NCI-H1930 (cell line): ENCODE measurements at places on chromosomes 6 and 20.
A peak's percentile ranks its signal among the peaks of the same experiment; 100 is the strongest.

- DNase-seq, result peak; percentile 37
Measured at GRCh38 chr6:35737413-35738211, 780 bp downstream of the ARMC12 start.

- DNase-seq, result no peak
Measured at GRCh38 chr6:97850458-97851212, 567.6 kb upstream of the MMS22L start.

GRCh38 chr6:110170081-110170480, 9.4 kb downstream of the WASF1 start:
- DNase-seq, result no peak

DNA sequence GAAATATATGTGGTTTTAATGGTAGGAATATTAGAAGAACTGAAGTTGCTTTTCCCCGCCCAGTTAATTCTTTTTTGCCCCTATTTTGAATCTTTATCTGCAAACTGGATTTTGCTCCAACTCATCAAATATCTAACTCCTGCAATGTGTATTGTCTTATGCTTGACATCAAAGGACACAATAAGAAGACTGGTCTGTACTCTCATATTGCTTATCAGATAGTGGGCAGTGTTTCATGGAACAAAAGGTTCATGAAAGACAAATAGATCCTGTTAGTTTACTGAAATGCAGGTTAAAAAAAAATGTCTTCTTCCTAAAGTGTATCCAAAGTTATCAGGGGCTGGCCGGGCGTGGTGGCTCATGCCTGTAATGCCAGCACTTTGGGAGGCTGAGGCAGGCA, 27.7 kb upstream of the GTF3C6 start:
- no peak for DNase-seq

DNA sequence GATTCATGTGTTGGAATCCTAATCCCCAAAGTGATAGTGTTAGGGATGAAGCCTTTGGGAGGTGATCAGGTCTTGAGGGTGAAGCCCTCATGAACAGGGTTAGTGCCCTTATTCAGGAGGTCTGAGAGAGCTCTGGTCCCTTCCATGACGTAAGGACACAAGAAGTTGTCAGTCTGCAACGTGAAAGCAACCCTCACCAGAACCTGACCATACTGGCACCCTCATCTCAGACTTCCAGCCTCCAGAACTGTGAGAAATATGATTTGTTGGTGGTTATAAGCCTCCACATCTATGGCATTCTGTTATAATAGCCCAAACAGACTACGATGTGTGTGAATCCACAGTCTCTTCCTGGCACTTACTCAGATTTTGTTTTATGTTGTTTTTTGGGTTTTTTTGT, 90.7 kb downstream of the TRERF1 start:
- no peak for DNase-seq

- DNase-seq, result no peak
Measured at GRCh38 chr6:76862936-76863335, 600.4 kb downstream of the HTR1B start.

- DNase-seq, result no peak
Measured at GRCh38 chr20:45626540-45626939, 3.0 kb upstream of the WFDC10A start.

GRCh38 chr6:57822896-57823358, 505.5 kb downstream of the PRIM2 start:
- DNase-seq, result no peak

DNA sequence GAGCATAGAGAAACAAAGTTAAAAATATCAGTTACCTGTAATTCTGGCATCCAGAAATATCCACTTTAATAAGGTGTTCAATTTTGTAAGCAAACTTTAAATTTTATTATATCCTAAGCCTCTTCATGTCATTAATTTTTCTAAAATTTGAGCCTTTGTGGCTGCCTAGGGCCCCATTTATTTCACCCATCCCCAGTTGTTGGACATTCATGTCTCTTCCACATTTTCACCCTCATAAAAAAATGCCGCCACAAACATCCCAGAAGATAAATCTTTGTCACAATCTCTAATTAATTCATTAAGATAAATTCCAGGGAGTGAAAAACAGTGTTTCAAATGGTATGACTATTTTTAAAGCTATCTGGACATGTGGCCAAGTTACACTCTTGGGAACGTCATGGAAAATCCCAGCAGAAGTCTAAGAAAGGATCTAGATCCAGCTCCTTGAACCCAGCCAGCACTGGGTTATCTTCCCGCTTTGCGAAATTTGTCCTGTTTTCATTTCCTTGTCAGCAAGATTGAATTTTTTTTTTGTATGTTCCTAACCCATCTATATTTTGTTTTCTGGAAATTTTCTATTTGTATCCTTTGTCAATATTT, 97.2 kb downstream of the TMEM242 start:
- no peak for DNase-seq

DNA sequence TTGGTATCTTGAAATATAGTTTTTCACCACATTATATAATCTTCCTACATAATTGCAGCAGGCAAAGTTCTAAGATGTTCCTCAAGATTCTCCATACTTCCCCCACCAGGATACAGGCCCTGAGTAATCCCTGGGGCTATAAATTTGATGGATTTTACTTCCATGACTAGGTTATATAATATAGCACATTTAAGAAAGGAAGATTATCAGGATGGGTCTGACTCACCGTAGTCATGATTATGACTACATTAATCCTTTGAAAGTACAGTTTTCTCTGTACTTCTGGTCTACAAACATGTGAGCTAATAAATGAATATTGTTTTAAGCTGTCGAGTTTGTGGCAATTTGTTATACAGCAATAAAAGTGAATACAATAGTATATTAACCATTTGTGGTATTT, 122.5 kb downstream of the MACROD2 start:
- DNase-seq, result no peak

GRCh38 chr6:67558985-67559384, 1076.1 kb upstream of the ADGRB3 start:
- DNase-seq, result no peak

DNA sequence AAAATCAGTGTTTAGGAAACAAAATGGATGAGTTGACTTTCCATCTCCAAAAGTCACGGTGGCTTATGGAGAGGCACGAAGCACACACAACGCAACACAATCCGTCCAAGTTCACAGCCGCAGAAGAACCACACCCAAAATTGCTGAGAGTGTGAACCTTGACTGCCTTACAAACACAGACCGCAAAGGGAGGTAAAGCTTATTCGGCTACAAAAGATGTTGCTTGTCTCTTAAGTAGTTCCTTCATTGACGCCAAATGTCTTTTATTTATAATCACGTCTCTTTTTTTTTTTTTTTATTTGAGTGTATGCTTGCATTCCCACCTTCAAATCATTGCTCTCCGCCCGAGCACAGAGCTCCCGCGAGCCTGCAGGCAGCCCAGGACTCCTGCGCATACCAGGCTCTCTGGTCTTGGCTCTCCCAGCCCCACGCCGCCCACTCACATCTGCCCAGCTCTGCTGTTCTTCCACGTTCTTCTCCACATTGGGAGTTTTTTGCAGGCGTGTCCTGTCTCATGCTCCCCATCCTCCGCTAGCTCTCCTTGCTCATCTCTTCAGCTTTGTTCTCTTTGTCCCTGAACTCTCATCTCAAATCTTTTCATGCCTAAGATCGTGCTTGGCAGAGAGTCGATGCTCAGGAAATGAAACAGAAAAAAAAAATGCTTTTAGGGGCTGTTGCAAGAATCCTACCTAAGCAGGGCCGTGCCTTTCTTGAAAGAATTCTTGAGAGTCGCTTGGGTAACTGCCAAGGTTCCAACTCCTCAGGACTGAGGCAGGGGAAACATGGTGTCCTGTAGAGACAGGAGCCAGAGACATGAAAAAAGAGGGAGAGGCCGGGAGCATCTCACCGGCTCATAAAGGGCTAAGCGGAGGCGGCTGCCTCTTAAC, 25.8 kb downstream of the LY86 start:
- no peak for DNase-seq

DNA sequence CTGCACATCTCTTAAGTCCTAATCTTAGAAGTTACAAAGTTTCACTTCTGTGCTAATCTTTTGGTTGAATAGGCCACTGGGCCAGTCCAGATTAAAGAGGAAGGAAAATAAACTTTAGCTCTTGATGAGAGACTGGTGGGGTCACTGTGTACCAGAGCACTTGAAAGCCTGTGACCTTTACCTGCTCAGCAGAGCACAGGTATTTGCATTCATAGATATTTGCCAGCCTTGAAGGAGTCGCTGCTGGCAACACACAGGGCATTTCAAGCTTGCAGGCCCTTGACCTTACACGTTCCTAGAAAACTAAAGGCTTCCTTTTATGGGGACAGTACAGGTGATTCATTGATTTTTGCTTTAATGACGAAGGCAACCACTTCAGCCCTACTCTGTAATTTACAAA, 108.4 kb upstream of the SLC22A23 start:
- DNase-seq, result no peak

GRCh38 chr6:69232496-69232895, 564.3 kb downstream of the LMBRD1 start:
- no peak for DNase-seq

- DNase-seq, result no peak
Measured at GRCh38 chr6:26225848-26226578, 138.8 kb downstream of the HFE start.

DNA sequence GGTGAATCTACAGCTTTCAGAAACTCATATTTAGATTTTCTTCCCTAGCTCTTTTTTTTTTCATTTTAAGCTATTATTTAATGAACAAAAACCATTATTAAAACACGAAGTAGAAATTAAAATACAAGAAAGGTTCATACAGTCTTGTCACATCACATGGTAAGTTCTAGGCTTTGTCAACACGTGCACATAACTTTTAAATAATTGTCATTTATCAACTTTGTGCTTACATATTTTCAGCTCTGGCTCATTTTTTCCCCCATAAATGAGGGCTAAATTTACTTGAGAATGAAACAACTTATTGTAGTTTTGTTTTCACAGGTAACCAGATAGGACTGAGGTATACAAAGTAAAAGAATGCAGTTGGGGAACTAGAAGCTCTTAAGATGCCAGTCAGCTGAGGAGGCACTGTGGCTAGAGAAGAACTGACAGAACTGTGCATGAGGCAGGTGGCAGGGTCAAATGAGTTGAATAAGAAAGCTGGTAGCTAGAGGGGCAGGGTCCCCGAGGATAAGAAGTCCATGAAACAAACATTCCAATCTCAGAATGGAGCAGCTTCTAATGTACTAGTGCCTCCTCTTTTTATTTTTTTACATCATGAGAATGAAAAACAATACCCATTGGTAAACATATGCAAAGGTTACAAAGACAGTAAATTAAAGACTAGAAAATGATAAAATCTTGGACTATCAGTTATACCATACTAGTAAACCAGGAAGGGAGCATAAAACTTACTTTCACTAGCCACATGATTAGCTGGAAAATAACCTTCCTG, 141.5 kb downstream of the MYB start:
- DNase-seq, result no peak

GRCh38 chr6:35056952-35057351, 84.2 kb downstream of the TCP11 start:
- DNase-seq, result no peak

GRCh38 chr6:19024737-19025136, 637.6 kb downstream of the RNF144B start:
- peak; percentile 6 for DNase-seq

GRCh38 chr6:120873125-120873865, 461.0 kb downstream of the TBC1D32 start:
- DNase-seq, result no peak

- DNase-seq, result no peak
Measured at GRCh38 chr6:159766906-159767305, 5.1 kb downstream of the ACAT2 start.

DNA sequence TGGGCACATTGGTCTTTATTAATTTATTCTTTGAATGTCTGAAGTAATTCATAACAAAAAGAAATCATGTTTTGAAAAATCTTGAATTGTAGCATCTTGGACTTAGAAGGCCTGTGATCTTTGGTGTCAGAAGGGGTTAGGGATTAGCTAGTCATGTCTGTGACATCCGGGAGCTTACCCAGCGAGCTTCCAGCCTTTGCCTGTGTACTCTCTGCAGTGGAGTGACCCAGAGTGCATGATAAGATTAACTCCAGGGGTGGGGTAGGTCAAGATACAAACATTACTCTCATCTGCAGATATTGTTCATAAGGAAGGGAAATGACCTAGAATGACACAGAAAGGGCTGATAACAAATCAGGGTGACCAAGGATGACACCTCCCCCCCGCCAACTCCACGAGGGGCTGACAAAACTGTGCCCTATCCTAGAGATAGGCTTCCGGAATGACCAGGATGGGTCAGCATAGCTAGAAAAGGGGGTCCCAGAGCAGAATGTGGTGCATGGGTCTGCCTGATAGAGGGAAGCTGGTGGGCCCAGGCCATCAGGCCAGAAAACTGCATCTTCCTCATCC, 56.6 kb upstream of the BLCAP start:
- DNase-seq, result no peak

DNA sequence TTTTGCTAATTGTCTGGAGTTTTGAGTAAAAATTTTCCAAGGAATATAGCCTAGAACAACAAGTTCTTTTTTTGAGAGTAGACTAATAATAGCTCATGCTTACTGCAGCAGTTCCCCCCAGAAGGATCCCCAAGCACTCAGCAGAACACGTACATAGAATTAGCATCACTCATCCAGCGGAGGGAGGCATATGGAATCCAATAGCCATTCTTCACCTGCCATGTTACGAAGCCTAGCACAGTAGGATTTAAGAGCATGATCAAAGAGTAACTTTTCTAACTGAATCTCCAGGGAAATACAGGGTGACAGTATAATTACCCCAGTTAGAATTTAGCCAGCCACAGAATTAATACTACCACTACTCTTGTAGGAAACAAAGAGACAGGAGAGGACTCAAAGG, 511.7 kb upstream of the NOX3 start:
- DNase-seq, result no peak

- no peak for DNase-seq
Measured at GRCh38 chr20:444862-445426, 17.4 kb downstream of the TBC1D20 start.

- no peak for DNase-seq
Measured at GRCh38 chr20:23094213-23094896, 8.2 kb upstream of the CD93 start.

DNA sequence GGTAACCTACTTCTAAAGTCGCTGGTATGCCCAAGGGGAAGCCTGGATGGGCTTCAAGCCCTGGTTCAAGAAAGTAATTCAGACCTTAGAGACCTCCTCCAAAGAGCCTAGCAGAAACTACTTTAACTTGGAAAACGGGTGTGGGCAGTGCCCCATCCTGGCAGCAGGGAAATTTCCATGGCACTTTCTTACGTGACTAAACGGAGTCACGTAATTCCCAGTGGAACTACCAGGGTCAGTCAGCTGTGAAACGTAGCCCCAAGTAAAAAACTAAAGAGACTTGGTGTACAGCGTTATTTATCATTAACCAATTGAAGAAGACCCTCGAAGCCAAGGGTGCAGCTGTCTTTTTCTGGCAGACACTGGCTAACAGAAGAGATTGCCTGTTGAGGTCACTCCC, 114.0 kb downstream of the RCAN2 start:
- no peak for DNase-seq
